ENCODE measurements at places on chromosomes 16 and 17.

- DNase-seq, result no peak
Measured at GRCh38 chr17:78996781-78997201, 12.8 kb downstream of the CANT1 start.

GRCh38 chr16:53968896-53969295, 264.9 kb downstream of the FTO start:
- DNase-seq, result no peak

- no peak for DNase-seq
Measured at GRCh38 chr17:74190154-74190553, 13.3 kb upstream of the RPL38 start.

- no peak for DNase-seq
Measured at GRCh38 chr17:1796800-1797199, 32.9 kb downstream of the SMYD4 start.

DNA sequence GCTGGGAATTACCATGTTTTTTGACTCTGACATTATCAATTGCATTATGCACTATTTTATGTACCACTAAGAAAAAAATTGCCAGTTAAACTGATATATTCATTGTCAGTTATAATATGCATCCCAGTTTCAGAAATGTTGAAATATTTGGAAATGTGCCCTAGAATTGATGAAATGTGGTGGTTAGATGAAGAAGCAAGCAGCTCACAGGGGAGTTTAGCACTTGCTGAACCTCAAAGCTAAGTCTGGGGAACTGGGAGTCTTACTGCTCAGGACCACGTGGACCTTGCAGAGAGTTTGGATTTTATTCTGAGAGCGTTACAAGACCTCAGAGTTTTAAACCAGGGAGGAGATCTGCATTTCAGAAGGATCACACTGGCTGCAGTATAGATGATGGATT, 67.9 kb downstream of the TNRC6C start:
- DNase-seq, result no peak

GRCh38 chr16:9238346-9238745, 146.9 kb downstream of the HAPSTR1 start:
- DNase-seq, result no peak

GRCh38 chr17:45013021-45013997, 38.1 kb downstream of the DCAKD start:
- DNase-seq, result no peak

GRCh38 chr16:71658771-71659170, 32.8 kb downstream of the MARVELD3 start:
- no peak for DNase-seq
